ENCODE measurements at places on chromosomes 1 and 21.

DNA sequence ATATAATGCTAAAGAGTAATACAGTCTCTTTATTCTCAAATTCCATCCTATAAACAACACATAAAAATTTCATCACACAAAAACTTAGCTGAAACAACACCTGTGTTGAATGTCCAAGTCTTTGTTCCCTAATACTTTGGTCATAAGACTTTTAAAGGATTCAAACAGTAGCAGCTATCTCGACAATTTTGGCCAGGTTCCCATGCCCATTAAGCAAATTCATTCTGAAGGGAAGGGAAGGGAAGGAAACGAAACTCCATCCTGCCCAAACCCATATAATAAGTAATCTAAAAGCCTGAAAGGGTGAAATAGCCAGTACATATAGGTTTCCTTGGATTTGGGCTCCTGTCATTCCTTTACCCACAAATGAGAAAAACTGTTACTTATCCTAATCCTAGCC is 7.5 kb downstream of the IVNS1ABP start:
- no peak for DNase-seq

GRCh38 chr1:15430787-15431570 is 7.3 kb upstream of the CTRC start:
- no peak for DNase-seq

DNA sequence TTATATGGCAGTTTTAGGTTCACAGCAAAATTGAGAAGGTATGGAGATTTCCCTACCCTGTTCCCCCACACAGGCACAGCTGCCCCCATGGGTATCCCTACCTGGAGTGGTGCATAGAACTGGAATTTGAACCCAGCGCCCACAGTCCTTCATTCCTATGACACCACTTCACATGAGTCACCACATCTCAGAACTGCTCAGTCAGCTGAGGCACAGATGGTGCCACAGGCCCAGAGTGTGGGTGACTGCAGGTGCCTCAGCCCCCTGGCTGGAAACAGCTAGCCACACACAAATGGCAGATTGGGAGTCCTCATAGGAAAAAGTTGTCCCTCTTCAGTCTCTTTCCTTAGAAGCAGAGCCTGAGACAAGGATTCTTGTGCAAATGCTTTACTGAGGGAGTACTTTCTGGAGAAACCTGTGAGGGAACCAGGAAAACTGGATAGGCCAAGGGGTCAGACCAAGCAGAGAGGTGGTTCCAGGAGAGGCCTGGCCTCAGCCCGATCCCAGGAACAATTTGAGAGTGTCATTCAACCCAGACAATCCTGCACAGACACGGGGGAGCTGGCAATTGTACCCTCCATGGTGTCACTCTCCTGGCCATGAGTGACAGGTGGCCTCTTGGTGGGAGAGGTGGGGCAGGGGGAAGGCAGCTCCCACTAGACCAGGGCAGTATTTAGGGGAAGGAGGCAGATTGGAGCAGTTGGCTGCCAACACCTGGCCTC is 6.9 kb downstream of the PLA2G2D start:
- peak; percentile 42 for DNase-seq

- no peak for DNase-seq
Measured at GRCh38 chr1:87094238-87094637, 179.8 kb downstream of the HS2ST1 start.

DNA sequence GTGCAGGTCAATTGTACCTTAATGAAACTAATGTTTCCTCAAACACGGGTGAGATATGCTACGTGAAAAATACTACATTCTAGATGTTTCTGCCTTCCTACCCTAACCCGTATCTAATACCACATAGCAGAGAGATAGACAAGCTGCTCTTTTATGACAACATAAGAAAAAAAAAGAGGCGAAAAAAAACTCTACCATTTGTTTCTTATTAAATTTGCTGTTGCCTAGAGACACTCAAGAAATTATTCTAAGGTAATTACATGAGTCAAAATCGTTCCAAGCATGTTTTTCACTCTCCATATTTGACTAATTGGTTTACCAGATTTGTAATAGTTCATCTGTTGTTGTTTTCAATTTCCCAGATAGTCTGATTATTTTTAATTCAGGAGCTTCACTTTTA is 27.4 kb downstream of the PALMD start:
- no peak for DNase-seq

DNA sequence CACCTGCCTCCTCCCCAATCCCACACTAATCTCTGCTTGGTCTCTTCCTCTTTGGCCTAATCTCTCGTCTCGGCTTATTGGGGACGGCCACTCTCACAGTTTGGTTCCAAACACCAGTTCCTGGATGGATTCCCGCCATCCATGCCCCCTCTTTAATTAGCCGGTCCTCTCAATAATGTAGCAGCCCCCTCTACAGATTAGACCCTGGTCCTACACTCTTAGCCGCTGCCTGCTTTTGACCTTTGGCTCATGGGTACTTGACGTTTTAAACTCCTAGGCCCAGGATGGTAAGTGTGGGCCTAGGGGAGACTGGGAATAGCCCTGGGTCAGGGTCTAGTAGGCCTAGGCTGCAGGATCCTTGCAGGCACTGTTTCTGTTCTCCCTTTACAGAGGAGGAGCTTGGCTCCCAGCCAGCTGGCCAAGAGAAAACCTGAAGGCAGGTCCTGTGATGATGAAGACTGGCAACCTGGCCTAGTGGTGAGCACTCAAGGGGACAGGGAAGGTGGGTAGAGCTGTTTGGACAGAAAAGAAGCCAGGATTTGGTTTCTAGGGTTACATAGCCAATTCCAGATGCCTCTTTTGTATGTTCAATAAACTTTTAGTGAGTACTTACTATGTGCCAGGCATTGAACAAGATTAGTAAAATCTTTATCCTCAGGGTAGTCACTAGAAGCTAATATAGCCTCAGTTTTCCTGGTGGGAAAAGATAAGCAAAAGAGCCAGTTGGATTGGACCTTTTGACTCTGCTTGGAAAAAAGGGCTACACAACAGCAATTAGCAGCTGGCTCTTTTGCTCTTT is 758 bp downstream of the RAD54L start:
- no peak for DNase-seq

DNA sequence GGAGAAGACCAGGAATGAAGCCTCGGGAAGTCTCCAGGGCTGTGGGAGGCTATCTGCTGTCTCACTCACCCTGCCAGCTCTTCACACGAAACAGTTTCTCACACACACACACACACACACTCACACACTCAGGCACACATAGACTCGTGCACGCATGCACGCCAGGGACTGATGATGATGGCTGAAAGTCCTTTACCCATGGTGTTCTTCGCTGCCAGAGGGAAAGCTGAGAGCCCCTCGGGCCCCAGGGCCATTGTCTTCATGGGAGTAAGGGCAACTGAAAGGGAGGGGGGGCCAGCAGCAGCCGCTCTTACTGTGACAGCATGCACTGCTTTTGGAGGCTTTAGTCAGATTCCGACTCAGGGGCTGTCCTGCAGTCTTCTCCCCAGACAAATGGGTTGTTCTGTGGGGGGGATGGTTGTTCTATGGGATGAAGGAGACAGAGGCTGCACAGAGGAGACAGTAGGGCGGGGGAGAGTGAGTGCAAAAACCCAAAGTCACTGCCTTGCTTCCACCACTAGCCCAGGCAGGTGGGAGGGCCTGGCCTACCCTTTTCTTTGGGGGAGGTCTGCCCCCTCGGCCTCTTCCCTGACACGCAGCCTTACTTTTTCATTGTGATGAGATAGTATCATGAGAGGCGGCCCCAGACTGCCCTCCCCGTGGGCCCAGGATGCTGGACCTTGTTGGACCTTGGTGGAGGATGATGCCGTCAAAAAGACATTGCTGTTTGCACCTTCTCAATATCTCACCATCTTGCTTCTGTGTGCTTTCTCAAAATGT is 29.0 kb downstream of the STUM start:
- no peak for DNase-seq

GRCh38 chr1:23100074-23100748 is 68.4 kb downstream of the LUZP1 start:
- DNase-seq = peak; percentile 96

- no peak for DNase-seq
Measured at GRCh38 chr1:180934563-180934962, 21.9 kb downstream of the KIAA1614 start.

GRCh38 chr1:168918860-168919741 is 187.4 kb upstream of the ATP1B1 start:
- DNase-seq = no peak

DNA sequence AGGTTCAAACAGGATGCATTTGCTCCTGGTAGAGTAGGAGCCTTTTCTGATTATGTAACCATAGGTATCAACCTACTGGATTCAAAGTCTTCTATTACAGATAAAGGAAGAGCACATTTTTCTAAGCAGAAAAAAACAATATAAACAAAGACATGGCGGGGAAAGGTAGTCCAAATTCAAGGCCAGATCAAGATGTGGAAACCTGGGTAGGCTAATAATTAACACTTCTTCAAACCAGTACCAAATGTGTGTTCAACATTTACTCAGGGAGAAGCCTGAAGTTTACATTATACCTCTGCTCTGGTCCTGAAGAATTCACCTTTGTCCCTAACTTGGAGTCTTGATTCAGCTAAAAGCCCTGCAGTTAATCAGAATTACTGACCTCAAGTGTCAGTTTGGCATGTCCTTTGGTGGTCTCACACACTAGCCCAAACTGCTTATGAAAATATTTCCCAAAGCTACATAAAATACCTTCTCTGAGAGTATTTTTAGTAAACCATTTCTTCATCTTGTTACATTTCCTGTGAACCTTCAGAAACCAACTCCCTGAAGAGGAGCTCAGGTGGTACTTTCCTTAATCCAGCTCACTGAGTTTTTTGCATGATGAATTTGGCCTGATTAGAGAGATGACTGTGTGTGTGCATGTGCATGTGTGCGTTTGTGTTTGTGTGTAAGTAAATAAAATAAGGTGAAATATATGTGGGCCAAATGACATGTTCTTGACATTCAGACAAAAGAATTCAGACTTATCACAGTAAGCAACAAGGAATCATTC is 70.2 kb downstream of the TOR3A start:
- DNase-seq = no peak

GRCh38 chr1:203035111-203036000 is 9.1 kb downstream of the PPFIA4 start:
- DNase-seq = no peak

DNA sequence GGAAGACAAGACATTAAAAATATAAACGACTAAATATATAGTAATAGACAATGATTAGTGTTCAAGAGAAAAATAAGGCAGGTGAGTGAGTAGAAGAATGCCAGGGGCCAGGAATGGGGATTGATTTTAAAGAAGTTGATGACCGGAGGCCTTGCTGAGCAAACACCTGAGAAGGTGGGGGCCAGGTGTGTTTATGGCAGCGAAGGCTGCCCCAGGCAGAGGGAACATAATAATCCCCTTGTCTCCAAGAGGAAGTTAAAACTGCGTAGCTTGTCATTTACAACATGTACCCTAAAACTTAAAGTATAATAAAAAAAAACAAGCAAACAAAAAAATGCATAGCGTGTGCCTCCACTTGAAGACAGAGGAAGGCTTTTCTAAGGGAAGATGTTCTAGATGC is 220.3 kb downstream of the URB2 start:
- DNase-seq = no peak

DNA sequence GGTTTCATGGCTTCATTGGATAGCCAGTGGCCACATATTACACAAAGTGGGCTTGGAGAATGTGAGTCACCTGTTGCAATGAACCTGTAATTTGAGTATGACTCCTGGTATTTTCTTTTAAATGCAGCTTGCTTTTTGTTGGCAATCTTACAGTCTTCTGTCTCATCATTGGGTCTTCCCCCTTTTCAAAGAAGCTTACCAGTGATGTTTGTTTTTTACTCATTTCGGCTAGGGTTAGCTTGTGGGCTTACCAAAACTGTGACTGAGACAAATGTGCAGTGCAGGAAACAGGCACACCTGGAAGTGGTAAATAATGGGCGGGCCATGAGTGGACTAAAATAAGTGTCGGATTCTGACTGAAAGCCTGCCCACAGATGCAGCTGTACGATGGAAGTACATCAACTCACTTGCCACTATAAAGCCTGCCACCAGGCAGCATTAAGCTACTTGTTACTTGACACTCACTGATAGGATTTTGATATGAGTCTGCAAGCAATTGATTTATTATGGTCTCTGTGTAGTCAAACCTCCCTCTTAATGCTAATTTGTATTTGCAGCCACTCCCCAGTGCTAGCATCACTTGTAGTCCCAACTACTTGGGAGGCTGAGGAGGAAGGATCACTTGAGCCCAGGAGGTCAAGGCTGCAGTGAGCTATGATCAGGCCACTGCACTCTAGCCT is 4.2 kb downstream of the HHAT start:
- peak; percentile 68 for DNase-seq

- DNase-seq = peak; percentile 69
Measured at GRCh38 chr1:165827268-165828102, at the start of gene UCK2. Gene UCK2, plus strand, starts transcription at chr1:165827614. Its CDS starts 220 bp downstream, at chr1:165827834.

DNA sequence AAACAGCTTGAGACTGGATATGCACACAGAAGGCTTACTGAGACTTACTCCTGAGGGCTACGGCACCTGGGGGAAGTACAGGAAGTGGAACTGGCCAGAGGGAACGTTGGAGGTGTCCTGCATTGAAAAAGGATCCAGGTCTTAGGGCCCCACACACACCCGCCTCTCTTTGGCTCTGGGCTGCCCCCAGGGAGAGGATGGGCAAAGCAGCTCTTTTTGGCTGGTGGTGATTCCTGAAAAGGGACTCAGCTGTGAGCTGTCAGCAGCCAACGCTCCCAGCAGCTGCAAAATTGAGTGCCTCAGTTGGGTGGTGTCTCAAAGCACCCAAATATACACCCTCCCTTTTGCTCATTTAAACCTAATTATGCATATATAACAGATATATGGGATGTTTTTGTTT is 213.2 kb downstream of the TNR start:
- DNase-seq = no peak

GRCh38 chr1:24503870-24504523 is 1.4 kb downstream of the RCAN3 start:
- DNase-seq = no peak

- peak; percentile 16 for DNase-seq
Measured at GRCh38 chr1:110210604-110211495, 736 bp downstream of the KCNC4 start.

DNA sequence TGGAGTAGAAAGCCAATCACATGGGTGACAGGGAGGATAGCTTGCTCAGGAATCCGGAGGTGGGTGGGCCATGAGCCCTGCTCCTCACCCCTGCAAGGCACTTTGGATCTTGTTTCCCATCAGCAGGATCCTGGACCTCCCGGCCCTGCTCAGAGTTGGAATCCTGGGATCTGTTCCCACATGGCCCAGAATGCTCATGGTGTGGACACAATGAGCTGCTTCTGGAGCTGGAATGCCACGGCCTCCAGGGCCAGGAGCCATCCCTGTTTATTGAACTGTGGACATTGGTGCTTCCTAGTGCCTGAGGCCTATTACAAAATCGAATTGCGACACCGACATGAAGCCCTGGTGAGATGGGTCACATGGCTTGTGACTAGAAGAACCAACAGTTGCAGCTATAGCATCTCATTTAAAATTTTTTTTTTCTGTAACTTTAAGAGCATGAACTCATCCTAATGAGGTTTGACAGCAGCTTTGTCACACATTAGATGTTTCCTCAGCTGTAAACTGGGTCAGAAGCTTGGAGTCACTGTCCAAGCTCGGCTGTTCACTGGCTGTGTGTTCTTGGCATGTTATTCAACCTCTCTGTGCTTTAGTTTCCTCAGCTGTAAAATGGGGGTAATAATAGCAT is 40.4 kb upstream of the GOLT1A start:
- no peak for DNase-seq
